ENCODE measurements at places on chromosomes 2 and 18.
A peak's percentile ranks its signal among the peaks of the same experiment; 100 is the strongest.

DNA sequence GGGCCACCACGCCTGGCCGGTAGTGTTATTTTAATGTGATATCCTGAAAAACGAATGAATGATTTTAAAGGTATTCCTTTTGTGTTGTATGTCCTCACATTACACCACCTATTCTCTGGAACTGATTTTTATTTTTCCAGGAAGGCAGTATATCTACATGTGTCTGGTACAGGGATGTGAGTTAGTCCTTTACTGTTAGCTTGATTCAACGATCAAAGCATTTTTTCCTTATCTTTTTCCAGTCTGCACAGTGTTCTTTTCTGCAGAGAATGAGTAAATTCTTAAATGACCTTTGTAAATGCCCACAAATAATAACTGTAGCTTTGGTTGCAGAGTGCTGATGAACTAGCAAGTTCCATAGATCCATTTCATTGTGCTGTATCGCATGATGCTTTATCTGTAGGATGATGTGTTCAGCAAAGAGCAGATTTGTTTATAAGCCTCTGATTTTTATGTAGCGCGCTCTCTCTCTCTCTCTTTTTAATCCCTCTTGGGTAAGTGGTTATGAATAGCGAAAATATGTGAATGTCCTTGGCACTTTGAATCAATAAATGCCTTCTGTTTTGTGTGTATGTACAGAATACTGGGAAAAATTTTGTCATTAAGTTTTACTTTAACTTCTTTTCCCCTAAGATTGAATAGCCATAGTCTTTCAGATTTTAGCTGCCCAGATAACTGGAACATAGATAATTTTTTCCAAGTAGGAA is 82.5 kb upstream of the EML6 start:
- no peak for DNase-seq

DNA sequence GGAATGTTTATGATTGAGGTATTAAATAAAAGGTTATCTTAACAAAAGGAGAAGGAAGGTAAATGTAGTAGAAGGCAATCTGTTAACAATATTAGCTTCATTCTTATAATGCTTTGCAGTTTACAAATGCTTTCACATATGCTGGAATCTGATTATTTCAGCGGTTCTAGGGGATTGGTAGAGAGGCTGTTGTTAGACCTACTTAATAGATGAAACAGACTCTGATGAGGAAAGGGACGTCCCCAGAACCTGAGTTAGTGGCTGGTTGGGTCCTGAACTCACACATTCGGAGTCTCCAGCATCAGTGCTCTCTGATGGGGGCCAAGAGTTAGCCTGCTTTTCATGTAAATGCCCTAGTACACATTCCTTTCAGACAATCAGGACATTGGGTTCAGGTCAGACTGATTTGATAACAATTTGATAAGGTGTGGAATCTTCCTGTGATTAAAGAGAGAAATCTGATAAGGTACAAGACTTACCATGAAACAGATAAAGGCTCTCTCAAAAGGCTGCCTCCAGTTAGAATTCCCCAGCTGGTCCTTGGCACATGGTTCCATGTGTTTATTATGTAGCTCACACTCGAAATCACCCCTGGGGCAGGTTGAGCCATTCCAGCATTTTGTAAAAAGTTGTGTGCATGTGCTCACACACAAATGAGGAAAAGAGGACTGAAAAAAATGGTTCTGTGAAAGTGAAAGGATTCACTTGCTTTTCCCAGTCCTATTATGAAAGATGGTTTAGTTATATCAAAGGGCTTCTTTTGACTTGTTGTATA is 103.1 kb downstream of the GPD2 start:
- no peak for DNase-seq

DNA sequence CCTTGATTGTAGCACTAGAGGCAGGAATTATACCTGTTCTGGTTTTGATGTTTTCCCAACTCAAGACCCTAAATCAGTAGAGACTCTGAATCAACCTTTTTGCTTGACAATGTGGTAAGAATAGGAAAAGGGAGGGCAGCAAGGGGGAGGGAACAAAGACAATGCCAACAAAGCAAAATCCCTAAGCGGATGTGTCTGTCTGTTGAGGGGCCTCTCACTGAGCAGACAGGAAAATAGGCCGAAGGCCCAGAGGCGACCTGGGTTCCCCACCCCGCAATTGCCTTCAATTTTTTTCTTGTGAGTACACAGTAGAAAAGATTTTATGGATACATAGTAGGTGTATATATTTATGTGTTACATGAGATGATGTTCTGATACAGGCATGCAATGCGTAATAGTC is 75.6 kb downstream of the MAP4K4 start:
- no peak for DNase-seq

DNA sequence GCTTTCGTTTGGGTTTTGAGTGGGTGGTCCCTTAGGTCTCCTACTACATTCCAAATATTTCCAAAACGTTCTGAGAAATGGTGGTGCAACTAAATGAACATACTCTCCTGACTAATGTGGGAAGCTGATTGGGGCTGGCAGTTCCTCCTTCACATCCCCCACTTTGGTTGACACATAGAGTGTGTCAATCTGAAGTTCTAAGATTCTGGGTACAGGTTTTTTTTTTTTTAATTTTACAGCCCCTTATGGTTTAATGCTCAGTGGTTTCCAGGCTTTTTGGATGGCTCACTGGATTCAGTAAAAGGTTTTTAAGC is 58.4 kb upstream of the ITGB6 start:
- no peak for DNase-seq

DNA sequence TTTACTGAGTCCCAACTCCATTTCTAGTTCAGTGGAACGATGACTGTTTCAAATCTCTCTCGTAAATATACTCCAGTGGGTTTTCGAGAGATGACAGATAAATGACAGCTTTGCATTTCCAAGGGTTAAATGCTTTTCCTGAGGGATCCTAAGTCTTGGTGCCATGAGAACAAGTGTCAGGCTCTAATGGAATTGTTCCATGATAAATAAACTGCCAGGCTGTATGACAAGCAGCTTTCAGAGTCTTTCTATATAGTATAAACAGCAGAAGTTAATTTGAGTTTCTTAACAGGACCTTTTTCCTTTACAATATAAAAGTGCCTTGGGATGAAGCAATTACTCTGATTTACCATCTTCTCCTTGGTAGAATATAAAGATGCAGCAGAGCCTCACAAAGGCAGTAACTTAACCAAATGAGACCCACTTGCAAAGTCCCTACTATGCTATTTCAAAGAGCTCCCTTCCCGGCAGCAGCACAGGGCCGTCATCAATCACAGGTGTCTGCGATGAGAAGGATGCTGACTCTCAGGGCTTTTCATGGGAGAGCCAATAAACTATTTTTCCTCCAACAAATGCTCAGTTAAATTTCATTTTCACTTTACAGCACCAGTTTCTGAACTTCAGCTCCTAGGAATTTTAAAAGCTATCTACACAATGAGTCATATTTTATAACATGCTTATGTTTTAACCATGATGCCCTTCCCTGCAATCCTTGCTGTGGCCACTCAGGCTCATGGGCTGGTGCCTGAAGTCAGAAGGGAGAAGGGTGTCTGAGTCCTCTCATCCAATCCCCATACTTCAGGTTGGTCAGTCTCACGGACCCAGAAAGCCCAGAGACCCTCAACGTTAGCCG is 123.8 kb downstream of the AFF3 start:
- DNase-seq: no peak

DNA sequence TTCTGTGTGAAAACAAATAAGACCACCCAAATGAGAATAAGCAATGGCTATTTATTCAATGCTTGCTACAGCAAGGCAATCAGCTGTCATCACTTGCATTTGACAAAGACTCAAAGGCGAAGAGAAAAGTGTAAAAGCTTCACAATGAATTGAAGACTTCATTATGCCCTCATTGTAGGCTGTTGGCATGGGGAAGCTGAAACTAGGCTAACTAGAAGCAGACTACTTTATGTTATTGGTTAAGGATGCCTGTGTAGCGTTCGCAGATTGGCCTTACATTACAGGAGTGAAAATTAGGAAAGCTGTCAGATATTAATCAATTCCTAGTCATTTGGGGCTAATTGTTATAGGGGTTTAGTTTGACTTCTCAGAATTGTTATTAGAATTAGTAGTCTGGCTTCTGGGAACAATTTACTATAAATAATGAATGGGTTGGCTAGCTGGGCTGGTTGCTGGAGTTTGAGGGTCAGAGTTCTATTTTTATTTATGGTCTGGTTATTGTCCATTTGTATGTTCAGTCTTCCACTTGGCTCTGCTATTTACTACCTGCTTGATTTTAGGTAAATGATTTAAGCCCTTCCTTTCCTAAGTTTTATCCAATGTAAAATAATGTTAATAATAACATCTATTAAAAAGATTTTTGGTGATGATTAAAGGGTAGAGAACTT is 437.2 kb upstream of the SYT4 start:
- no peak for DNase-seq

- DNase-seq: no peak
Observed at GRCh38 chr2:122098306-122098705, 342.9 kb downstream of the TSN start.

GRCh38 chr2:26591619-26592505 is 49.3 kb downstream of the CIB4 start:
- DNase-seq: no peak

- no peak for DNase-seq
Observed at GRCh38 chr2:204850581-204850980, 305.3 kb downstream of the PARD3B start.

GRCh38 chr18:43936176-43936575 is 658.9 kb upstream of the SYT4 start:
- DNase-seq: no peak

DNA sequence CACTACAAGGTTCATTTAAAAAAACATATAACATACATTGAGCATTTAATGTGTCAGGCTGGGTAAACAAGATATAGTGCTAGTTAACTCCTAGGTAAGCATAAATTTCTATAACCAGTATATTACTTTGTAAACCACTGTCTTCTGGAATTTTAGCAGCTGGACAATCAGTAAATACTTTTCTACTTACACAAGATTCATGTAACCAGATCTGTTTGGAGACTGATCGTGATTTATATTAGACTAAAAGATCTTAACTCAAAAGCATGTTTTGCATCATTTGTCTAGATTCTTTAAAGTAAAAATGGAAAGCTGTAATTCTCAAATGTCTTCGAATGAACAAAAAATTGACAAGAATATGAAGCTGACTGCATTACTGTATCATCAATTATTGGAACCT is 941 bp upstream of the SGO2 start:
- DNase-seq: no peak

DNA sequence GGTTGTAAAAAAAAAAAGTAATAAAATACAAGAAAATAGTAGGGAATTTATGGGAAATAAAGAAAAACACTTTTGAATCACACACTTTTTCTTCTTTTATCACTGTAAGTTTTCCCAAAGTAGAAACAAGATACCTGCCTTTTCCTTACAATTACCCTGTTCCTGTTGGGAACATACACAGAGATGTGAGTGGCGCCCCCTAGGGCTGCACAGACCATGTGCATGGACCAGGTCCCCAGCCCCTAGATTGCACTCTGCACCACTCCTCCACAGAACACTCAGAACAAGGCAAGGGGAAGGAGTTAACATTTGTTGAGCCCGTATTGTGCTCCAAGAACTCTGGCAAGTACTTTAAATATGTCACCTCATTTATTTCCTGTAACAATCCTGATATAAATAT is 118.7 kb upstream of the NRP2 start:
- peak; percentile 17 for DNase-seq

GRCh38 chr2:126655051-126655450 is 907 bp upstream of the GYPC start:
- no peak for DNase-seq

DNA sequence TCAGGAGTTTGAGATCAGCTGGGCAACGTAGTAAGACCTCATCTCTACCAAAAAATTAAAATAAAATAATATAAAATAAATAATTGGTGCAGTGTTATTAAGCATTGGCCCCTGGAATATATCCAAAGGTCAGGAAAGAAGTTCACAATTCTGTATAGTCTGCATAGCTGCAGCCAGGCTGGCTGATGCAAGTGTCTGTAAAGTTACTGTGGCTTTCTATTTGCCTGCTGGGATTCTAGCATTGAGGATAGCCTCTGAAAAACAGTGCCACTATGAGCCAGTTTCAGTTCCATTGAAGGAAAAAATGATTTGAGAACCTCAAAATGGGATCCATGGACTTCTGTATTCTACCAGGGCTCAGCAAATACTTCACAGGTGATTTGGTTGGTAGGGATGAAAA is 208.6 kb downstream of the PARD3B start:
- no peak for DNase-seq

- DNase-seq: no peak
Observed at GRCh38 chr2:149156971-149157740, 118.7 kb downstream of the LYPD6B start.

DNA sequence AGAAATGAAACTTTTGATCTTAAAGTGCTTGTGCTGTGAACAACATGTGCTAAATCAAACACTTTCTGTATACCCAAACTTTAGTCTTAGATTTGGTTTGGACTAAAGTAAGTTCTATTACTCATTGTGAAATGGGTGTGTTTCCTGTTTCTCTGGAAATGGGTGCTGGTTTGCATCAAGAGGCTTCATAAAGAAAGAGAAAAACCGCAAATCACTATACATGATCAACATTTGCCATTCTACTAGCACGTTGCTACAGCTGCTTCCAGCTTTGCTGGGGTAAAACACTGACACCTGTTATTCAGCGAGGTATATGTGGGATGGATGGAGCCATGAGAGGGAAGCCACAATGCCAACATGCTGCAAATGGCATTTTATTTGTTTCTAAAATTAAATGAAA is 547.0 kb upstream of the ACVR2A start:
- peak; percentile 59 for DNase-seq

DNA sequence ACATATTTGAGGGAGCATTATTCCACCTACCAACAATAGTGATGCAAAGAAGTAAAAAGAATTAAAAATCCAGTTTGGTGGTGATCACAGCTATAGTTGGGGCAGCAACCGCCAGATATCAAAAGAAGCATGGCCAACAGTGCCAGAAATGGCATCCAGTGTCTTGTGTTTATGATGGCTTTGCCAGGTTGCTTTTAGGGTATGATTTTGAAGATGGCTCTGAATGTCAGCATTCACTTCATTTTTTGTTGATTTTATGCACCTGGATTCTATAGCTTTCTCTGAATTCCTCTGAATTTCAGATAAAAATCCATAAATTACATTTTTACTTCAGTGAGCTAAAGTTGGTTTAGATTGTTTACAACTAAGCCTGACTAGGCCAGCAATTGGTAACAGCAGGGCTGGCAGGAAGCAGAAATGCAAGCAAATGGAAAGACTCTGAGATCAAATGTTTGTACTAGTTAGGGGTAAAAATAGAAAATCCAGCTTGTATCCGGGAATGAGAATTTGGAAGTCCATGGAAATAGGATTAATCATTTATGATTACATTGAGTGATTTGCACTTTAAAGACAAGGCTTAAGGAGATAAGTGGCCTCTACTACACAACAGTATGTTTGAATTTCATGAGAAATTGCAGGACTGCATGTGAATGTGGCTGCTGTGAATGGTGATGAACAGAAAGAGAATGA is 40.4 kb downstream of the COL3A1 start:
- no peak for DNase-seq

Measured in NAMALWA (cell line).